ENCODE measurements at places on chromosomes 5 and 9. TPM values are rescaled to one million over a fixed set of nuclear protein-coding genes. Genes with fewer than 3 reads are reported as not detected.

IFNA21 gene
- not detected for total RNA-seq

PCDHGA5 gene
- total RNA-seq = not detected

FAXDC2 gene
- total RNA-seq = not detected

LCN15 gene
- not detected for total RNA-seq

PTAR1 gene
- total RNA-seq = 63.2 TPM
